T-helper 9 cell (primary cell): ENCODE measurements at places on chromosomes 5 and 9.
A peak's percentile ranks its signal among the peaks of the same experiment; 100 is the strongest.

GRCh38 chr9:89680547-89681467 lies 76.0 kb downstream of the GADD45G start:
- DNase-seq, result no peak

GRCh38 chr5:64149857-64150521 lies 15.7 kb upstream of the RNF180 start:
- DNase-seq, result no peak

DNA sequence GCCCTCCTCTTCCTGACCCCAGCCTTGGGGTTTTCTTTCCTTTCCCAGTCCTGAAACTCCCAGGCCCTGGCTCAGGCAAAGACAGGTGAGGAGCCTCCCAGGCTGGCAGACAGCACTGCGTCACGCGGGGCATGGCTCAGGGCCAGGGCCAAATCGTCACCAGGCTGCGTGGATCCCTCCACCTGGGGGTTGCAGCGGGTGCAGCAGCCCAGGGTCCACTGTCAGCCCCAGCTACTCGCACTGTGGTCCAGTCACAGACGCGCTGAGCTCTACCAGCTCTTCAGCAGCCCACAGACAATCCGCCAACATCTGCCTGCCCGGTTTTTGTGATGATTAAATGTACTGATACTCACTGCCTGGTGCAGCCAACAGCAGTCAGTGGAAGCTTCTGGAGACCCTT lies 12.1 kb downstream of the FAM78A start:
- DNase-seq, result peak; percentile 40

- no peak for DNase-seq
Measured at GRCh38 chr9:136204145-136204805, 653 bp downstream of the LHX3 start.
